ENCODE measurements at places on chromosomes 7 and 10.

DNA sequence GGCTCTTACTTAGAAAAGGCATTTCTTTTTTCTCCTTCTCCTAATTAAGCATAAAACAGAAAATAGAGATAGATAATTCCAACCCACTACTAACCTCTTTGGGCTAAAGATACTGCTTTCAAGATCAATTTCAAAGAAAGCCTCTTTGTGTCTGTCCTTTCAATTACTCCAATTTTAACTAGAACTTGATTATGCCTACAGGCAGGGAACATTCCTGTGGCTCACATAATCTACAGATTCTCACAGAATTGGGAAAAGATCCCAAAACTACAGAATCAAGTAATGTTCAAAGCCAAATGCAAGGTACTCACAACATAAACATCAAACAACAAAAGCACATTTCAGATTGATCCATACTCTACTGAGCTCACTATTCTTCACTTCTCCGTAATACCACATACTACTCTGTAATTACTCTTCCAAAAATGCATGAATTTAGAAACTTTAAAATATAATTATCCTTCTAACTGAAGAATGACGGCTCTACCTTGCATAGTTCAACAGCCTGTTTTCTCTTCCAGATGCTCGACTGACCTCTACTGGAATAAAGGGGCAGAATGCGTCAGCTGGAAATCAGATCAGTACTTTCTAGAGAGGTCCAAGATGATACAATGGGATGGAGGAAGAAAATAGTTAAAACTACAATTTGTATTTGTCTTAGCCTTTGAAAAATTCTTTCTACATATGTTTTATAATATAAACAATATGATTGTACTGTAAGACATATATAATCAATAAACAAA, 3.9 kb downstream of the MTERF1 start:
- no peak for DNase-seq

GRCh38 chr10:110163192-110163773, 44.1 kb upstream of the MXI1 start:
- no peak for DNase-seq

GRCh38 chr7:132395361-132395760, 180.9 kb downstream of the PLXNA4 start:
- no peak for DNase-seq

GRCh38 chr10:112375721-112376395, 1.9 kb downstream of the ACSL5 start:
- DNase-seq, result no peak

DNA sequence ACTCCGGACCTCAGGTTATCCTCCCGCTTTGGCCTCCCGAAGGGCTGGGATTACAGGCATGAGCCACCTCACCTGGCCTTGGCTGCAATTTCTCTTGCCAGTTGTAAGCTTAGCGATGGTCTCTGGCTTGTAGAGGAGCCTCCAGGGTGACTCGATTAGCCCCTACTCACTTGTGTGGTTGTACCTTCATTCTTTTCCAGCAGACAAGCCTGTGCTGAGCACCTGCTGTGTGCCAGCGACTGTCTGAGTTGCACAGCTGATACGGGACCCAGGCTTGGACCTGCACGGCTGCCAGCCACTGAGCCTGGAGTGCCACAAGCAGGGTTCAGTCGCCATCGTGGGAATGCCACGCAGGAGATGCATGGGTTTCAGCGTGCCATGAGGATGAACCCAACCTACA, 42.0 kb upstream of the DNAJB6 start:
- no peak for DNase-seq

GRCh38 chr10:99532687-99533495, at the start of gene NKX2-3:
NKX2-3 (plus strand) TSS chr10:99532942; CDS start chr10:99533132, 190 bp downstream.
- DNase-seq, result no peak

- no peak for DNase-seq
Observed at GRCh38 chr7:104240401-104240800, 32.6 kb upstream of the ORC5 start.

GRCh38 chr7:67653856-67654454, 657.3 kb downstream of the TYW1 start:
- DNase-seq, result no peak

DNA sequence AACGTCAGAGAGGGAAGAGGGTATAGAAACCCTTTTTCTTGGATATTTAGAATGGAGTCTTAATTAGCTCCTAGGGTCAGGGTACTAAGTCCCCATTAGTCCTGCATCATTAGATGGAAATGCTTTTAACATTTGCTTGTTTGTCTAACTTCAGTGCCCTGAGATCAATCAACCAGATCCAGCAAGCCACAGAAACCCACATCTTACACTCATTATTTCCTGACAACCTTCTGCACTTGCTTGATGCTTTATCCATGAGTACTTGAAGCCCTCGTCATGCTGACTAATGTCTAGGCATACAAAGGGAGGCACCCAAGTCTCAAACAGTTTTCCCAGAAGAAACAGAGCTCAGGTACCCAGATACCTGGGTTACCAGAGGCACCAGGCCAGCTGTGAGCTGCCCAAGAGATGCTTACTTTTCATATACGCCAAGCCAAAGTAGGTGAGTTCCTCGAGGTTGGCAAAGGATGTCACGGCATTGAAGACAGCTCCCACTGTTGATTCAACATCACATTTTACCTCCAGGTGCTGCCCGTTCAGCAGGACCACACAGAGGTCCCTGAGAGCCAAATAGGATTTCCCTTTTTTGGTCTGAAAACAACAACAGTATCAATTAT, 42.7 kb downstream of the FRMPD2 start:
- DNase-seq, result no peak

DNA sequence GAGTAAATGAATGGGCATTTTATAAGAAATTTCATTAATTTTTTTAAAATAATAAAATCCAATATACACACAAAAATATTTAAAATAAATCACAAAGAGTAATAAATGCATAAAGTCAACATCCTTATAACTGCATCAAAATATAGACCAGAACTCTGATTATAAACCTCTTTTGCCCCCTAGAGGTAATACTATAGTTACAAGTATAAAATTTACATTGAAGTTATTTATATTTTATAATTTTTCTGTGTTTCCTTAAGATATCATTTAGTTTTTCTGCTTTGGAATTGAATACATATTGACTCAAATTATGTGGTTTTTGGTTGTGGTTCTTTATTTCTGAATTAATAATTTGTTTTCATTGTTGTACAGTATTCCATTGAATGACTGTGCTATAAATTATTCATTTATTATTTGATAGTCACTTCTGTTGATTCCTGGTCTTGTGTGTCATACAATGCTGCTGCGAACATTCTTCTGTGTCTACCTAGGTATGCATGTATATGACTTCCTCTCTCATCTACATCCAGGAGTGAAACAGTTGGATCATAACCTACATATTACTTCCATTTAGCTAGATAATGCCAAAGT, 673.6 kb downstream of the IPMK start:
- no peak for DNase-seq

DNA sequence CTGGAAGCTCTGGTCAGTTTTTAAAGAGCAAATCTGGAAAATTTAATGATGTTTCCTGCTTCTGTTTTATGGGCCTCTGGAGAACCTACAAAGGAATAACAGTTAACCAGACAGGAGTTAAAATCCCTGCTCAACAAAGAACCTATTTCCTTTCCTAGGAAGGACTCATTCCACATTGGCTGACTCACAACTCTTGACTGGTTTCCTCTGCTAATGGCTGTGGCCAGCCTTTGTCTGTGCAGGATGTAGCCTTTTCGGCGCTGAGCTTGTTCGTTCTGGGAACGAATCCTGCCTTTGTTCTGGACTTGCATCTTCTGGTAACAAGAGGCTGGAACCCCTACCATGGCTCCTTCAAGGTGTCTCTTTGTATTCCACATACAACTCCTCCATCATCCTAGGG, 112.8 kb upstream of the PDCD4 start:
- DNase-seq, result no peak

DNA sequence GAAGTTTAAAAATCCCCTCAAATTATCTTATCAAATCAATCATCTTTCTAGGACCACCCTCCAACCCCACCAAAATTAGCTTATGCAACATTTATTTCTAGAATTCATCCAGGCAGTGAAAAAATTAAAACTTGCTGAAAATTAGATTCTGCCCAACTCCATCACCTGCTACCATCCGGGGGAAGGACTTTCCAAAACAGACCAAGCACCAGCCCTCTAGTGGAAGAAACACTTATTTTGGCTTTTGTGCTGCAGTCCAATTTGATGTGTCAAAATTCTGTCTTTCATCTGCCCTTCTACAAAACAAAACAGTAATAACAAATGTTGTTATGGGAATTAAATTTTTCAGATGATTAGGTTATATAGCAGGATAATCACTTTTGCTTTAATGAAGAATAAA, 35.1 kb downstream of the GCC1 start:
- no peak for DNase-seq

DNA sequence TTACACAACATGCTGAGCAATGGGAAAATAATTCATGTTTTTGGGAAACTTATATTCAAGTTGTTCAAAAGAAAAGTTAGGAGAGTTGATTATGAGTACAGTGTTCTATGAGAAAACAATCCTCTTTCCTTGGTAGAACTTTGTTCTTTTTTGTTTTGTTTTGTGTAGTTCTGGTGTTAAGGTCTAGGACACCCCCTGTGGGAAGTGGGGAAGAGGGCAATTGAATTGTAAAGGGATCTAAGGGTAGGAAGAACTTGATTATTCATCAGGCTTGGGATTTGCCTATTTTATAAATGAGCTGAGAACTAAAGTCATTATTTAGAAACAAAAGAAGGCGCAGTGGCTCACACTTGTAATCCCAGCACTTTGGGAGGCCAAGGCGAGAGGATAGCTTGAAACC, 25.9 kb upstream of the CDK13 start:
- DNase-seq, result no peak
